ENCODE measurements at places on chromosomes 5 and 9.

DNA sequence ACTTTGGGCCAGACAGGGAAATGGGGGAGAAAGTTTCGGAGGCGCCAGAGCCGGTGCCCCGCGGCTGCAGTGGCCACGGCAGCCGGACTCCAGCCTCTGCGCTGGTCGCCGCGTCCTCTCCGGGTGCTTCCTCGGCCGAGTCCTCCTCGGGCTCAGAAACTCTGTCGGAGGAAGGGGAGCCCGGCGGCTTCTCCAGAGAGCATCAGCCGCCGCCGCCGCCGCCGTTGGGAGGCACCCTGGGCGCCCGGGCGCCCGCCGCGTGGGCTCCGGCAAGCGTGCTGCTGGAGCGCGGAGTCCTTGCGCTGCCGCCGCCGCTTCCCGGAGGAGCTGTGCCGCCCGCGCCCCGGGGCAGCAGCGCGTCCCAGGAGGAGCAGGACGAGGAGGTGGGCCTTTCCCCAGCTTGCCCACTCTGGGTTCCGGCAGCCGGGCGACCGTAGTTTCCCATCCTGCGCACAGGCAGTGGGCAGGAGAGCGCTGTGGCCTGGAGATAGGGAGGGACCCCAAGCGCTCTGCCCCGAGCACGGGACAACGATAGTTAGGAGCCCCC is 516 bp downstream of the MAST4 start:
- DNase-seq: peak; percentile 22

GRCh38 chr5:160324886-160325285 is 12.5 kb upstream of the CCNJL start:
- DNase-seq: no peak

GRCh38 chr5:62395210-62395950 is 8.3 kb downstream of the DIMT1 start:
- DNase-seq: no peak

DNA sequence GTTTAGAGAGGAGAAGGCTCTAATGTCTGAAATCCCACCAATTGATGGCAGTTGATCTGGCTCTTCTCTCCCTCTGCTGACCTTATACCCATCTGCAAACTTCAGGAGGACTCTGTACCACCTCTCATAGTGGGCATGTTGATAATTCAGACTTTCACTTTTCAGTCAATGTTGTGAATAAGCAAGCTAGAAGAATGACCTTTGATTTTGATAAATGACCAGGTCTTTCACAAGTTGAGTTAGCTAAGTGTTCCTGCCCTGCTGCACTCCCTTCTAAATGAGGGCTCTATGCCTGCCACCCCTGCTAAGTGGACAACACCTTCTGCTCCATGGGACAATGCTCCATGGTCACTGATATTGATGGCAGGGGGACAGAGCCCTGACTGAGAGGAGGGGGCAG is 74.7 kb downstream of the SPRY4 start:
- no peak for DNase-seq

- DNase-seq: no peak
Observed at GRCh38 chr5:155270725-155271124, 257.2 kb downstream of the KIF4B start.

DNA sequence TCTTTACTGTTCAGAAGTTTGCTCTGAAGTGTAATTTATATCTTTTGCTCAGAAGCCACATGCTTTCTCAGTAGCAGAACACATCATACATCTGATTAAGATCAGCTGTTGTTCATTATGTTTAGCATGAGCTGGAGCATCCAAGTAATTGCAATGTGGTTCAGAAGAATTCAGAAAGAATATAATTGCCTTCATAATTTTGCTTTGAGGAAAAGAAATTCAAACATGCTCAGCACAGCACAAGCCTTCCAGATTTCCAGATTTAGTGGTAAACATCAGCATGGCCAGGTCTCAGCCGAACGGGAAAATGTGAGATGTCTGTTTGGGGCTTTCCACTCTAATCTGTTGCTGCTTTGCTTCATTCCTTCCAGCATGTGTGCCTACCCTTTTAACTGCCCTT is 65.9 kb downstream of the ITGA1 start:
- no peak for DNase-seq

DNA sequence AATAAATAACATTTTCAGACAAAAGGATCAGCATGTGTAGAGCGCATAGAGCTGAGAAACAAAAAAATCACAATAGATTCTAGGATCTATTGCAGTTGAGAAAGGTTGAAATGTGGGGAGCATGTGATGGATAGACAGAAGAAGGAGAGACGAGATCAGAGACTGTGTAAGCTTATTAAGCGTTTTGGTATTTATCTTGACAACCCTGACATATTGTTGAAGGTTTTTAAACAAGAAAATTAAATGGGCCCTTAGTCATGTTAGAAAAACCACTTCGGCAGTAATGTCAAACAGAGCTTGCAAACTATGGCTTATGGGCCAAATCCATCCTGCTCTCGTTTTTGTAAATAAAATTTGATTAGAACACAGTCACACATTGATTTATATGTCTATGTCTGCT is 200.5 kb upstream of the KLF4 start:
- DNase-seq: no peak

DNA sequence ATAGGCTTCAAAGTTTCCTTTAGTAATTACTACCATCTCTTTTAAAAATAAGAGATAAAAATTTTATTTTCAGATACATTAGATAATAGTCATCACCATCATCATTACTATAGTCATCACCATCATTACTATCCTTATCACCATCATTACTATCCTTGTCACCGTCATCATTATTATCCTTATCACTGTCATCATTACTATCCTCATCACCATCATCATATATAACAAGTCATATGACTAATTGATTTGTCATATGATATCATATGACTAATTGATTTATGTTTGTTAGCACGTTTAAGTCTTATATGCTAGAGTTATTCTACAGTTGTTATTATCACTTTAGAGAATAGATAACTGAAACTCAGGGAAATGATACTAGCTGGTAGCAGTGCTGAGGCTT is 382.1 kb upstream of the CDH18 start:
- DNase-seq: no peak

- DNase-seq: no peak
Observed at GRCh38 chr9:36045610-36046009, 8.9 kb downstream of the RECK start.

- no peak for DNase-seq
Observed at GRCh38 chr9:78713614-78714405, 416.9 kb downstream of the PSAT1 start.

DNA sequence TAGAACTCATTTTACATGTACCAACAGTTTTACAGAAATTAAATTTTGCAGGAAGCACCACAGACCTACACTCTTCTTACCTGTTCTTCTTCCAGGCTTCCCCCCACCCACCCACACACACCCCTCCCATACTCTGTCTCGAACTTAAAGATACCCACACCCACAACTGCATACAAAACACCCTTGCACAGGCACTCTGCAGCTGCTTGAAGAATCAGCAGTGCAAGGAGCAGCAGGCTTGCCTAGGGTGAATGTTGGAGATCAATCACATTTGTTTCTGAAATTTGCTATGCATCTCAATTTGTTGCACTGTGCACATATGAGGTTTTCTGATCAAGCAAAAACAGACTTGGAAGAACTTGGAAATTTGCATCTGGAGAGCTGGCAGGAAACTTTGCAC is 77.5 kb upstream of the TGFBR1 start:
- no peak for DNase-seq

GRCh38 chr9:137977571-137978261 is 100.1 kb downstream of the CACNA1B start:
- no peak for DNase-seq

GRCh38 chr5:180673371-180674089 is 24.1 kb upstream of the FLT4 start:
- DNase-seq: no peak
